ENCODE measurements at places on chromosomes 13 and 19.
A peak's percentile ranks its signal among the peaks of the same experiment; 100 is the strongest.

DNA sequence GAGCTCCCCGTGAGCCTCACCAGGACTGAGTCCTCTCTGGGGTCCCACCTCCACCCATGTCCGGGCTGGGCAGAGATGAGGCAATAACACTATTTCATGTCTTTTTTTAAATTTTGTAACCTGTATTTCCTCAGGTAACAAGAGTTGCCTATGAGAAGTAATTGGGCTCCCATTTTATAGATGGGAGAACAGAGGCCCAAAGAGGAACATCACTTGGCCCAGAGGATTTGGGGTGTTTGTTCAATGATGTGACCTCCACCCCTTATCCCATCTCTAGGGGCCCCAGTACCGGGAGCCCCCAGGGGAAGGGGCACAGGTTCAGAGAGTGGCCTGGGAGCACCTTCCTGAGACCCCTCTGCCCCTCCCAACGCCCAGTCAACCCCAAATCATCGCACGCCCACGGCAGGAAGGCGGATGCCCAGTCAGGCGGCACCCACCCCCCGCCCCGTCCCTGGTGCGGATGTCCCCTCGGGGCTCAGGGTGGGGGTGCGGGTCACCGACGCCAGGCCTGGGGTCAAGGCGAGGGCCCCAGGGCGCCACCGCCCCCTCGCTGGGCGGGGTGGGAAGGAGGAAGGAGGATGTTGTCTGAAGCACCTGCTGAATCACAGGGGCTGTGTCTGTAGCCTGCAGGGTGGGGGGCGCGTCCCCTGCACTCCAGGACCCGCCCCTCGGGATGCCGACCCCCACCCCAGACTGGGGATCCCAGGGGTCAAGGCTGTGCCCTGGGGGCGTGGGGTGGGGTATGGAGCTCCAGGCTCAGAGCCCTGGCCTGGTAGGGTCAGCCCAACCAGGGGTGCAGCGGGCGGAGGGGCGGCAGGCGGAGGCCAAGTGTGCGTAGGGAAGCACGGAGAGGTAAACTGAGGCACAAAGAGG, 9.0 kb upstream of the CIRBP start:
- DNase-seq: no peak

GRCh38 chr13:113155201-113155600, 3.2 kb upstream of the PROZ start:
- no peak for DNase-seq

- DNase-seq: no peak
Measured at GRCh38 chr13:97977982-97978381, 24.5 kb downstream of the IPO5 start.

GRCh38 chr19:56111601-56112312, 9.3 kb downstream of the ZNF787 start:
- no peak for DNase-seq

GRCh38 chr19:45558399-45558878, 26.2 kb downstream of the OPA3 start:
- peak; percentile 27 for DNase-seq

GRCh38 chr13:25588336-25589060, 216.7 kb downstream of the ATP8A2 start:
- DNase-seq: no peak

GRCh38 chr13:84130495-84131114, 248.3 kb upstream of the SLITRK1 start:
- DNase-seq: no peak

DNA sequence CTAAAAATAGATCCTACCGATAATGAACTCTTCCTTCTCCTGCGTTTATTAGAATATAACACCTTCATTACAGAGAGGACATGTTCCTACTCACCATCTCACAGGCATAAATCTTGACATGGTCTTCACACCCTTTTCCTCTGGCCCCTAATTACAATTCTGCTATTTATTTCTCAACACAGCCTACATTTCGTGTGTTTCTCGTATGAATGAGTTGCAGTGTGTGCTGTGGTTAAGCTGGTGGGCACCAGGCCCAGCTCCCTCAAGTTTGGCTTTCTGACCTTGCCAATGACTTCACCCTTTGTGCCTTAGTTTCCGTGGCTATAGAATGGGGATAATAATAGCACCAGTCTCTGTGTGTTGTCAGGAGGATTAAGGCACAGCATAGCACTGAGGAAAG, 12.3 kb upstream of the KATNAL1 start:
- DNase-seq: no peak

- DNase-seq: peak; percentile 47
Measured at GRCh38 chr19:41641879-41642485, 15.1 kb upstream of the CEACAM4 start.

GRCh38 chr13:79898996-79899395, 418.0 kb downstream of the NDFIP2 start:
- no peak for DNase-seq

GRCh38 chr13:90177512-90177911, 1170.0 kb upstream of the MIR17HG start:
- DNase-seq: no peak

- DNase-seq: no peak
Measured at GRCh38 chr13:27280841-27281240, 10.2 kb downstream of the RASL11A start.

DNA sequence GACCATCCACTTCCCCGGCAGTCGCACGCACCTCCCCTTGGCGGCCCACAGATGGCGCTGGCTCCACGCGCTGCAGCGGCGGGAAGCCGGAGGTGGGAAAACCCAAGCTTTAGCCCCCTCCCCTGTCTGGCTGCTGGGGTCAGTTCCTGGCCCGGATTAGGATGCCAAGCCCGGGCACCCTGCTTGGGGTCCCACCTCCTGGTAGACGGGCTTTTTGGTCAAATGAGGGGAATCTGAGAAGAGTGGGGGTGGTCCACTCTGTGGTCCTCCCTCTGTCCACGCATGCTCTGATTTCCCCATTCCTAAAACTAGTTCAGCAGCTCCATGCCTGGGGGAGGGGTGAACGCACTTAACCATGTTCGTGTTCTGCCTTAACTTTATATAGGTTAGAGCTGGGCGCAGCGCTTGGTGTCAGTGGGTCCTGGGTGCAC, 8.1 kb upstream of the ADGRE2 start:
- no peak for DNase-seq

GRCh38 chr13:95444006-95444730, 108.4 kb upstream of the CLDN10 start:
- no peak for DNase-seq

- DNase-seq: no peak
Measured at GRCh38 chr19:4554717-4555116, 4.8 kb downstream of the SEMA6B start.

- DNase-seq: no peak
Measured at GRCh38 chr13:98396071-98396710, 180.7 kb downstream of the STK24 start.

DNA sequence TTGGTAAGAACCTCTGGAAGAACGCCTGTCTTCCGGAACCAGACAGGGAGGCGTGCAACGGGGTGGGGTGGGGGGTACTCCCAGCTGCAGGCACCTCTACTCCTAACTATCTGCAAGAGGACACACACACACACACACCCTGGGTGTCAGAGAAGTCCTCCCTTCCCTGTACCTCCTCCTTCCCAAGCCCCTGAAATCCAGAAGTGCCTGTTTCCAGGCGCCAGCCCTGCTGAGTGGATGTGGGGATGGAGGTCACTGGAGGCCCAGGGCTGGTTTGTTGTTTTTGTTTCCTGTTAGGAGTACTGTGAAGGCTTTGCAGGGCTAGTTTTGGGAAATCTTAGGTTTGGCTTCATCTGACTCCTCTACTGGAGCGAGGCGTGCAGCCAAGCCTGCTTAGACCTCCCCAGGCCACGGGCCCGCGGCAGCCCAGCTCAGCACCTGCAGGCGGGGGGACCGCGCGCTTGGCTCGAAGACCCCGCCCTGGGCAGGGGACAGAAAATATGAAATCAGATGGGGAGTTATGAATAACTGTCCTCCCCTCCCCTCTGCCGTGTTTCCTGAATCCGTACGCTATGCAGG, 36.4 kb downstream of the SOX1 start:
- no peak for DNase-seq

GRCh38 chr13:68927387-68928026, 1180.1 kb upstream of the ATXN8OS start:
- DNase-seq: no peak

DNA sequence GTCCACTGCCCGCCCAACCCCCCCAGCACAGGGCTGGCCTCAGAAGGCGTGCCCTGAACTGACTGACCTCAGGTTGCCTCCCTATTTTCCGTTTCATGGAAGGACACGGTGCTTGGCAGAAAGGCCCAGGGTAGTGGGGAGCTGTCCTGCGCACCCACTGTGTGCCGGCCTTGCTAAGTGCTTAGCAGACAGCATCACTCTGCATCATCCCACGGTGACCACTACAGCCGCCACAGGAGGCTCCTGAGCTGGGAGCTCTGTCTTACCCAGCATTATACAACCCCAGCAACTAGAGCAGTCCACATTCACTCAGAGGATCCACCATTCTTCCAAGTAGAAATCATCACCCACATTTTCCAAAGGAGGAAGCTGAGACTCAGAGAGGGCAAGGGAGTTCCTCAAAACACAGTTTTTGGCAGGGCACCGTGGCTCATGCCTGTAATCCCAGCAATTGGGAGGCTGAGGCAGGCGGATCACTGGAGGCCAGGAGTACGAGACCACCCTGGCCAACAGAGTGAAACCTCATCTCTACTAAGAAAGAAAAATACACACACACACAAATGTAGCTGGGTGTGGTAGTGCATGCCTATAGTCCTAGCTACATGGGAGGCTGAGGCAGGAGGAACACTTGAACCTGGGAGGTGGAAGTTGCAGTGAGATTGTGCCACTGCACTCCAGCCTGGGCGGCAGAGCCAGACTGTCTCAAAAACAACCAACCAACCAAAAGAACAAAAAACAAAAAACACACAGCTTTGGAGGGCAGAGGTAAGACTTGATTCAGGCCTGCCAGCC, 1.6 kb downstream of the SBK2 start:
- no peak for DNase-seq

DNA sequence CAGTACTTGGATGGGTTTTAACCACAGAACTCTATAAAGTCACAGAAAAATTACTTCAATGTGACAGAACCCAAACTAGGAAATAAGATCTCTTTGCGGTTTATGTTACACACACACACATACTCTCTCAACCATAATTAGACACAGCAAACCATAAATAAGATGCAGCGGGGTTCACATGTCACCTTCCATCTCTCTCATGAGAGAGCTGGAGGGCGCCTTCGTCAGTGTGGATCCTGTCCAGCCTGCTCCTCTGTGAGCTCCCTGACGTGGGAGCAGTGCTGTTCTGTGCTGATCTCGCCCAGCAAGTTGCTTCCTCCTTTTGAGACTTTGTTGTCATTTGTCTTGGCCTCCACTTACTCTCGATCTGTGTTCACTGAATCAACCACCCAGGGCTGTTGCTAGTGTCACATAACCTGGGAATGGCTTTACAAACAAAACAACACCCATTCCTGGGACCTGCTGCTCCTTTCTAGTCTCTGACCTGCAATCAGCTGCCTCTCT, 204.9 kb upstream of the KL start:
- no peak for DNase-seq

GRCh38 chr19:44772959-44773358, 4.7 kb upstream of the CBLC start:
- DNase-seq: no peak

DNA sequence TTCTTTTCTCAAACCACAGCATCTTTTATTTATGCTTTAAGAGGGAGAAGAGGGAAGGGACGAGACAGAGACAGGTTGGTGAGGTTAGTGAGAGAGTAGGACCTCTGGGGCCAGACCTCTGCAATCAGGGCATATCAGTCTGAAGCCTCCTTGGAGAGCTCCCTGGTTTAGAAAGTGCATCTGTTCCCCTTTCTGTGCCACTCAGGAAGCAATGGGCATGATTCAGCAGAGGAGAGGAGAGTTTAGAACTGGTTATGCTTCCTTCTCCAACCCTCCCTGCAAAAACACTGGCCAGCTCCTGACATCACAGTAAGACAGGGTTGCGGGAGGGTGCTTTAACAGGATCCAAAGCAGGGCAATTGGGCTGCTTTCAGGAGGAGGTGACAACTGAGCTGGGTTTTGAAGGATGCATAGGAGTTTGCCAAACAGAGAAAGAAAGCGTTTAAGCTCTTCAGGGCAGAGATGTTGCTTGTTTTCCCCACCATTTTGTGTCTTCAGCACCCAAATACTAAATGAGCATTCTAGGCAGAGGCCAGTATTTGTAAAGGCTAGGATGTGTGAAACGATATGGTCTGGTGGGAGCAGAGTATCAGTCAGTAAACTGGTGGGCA, 33.1 kb downstream of the CERS4 start:
- no peak for DNase-seq

DNA sequence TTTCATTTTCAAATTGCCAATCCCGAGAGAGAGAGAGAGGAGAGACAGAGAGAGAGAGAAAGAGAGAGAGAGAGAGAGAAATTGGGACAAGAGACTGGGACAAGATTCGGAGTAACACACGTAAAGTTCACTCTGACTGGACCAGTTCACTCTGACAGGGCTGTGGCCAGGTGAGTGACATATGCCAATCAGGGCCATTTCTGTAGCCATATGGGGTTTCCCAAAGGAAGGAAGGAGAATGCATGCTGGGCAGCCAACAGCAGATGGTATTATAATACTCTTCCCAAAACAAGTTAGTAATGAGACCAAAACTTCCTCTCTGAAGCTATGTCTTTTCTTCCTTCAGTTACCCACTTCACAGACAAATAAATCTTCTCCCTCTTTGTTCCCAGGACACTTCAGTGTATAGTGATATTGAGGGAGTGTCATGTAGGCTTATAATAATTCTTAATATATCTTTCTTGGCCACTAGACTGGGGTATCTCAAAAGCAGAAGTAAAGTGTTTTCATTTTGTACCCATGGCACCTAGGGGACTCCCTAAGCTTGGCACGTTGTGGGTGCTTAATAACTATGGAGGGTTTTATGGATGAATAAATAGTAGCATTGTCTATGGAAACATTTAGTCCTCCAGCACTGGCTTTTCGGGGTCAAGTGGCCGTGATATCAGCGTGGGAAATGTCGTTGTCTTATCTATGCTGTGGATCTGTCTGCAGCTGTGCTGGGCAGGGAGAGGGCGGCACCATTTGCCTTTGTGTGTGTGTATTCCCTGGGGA, 51.6 kb downstream of the SERP2 start:
- no peak for DNase-seq

DNA sequence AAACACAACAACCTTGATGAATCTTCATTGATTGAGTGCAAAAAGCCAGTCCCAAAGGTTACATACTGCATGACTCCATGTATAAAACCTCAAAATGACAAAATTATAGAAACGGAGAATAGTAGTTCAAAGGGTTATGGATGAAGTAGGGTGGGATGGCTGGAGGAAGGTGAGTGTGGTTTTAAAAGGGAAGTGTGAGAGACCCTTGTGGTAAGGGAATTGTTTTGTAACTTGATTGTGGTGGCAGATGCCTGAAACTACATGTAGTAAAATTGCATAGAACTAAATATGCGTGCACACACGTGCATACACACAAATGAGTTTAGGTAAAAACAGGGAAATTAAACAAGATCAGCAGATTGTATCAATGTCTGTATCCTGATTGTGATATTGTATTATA, 340.7 kb downstream of the MTUS2 start:
- DNase-seq: no peak

- no peak for DNase-seq
Measured at GRCh38 chr13:111183087-111183645, 68.1 kb downstream of the ARHGEF7 start.

- DNase-seq: no peak
Measured at GRCh38 chr13:94305934-94306333, 173.5 kb downstream of the DCT start.

GRCh38 chr19:23366437-23366836, 28.8 kb downstream of the ZNF91 start:
- no peak for DNase-seq

- no peak for DNase-seq
Measured at GRCh38 chr19:5929179-5929578, 15.1 kb downstream of the CAPS start.

All from stimulated activated CD4-positive, alpha-beta T cell treated with anti-CD3 and anti-CD28 coated beads, TNF-alpha, amount 100 ng/mL, for 1 hour (primary cell).